Activated effector memory CD4-positive, alpha-beta T cell treated with anti-CD3 and anti-CD28 coated beads, Interleukin-2, amount 50 U/mL, for 16 hours (primary cell): ENCODE measurements at places on chromosomes 2 and 18.

DNA sequence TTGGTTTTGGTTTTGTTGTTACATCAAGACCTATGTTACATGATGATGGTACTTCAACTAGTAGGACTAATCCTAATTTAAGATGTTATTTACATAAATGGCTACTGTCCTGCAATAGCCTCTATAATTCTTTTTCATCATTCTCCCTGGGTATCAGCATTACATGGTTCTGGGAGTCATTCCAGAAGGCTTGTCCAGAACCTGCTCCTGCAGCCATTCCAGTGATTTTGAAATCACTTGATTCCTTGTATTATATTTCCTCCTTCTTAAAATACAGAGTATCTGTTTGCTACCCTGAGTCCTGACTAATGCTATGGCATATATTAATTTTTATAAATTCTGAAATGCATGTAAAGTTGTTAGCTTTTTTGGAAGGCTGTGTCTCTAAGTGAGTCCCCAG, 400.5 kb upstream of the MEIS1 start:
- DNase-seq: no peak

GRCh38 chr2:56266761-56267414, 83.1 kb downstream of the CCDC85A start:
- no peak for DNase-seq

DNA sequence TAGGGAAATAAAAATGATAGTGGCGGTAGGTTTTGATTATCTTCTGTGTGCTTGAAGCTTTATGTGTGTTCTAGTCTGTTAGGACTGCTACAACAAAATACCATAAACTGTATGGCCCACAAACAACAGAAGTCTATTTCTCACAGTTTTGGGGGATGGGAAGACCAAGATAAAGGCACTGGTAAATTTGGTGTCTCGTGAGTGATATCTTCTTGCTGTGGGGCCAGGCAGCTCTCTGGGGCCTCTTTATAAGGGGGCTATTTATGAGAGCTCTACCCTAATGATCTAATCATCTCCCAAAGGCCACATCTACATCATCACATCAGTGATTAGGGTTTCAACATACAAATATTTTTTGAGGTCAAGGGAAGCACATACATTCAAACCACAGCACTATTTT, 86.8 kb upstream of the SPHKAP start:
- DNase-seq: no peak

- DNase-seq: no peak
Measured at GRCh38 chr18:45243340-45244110, 371.8 kb upstream of the SLC14A2 start.

DNA sequence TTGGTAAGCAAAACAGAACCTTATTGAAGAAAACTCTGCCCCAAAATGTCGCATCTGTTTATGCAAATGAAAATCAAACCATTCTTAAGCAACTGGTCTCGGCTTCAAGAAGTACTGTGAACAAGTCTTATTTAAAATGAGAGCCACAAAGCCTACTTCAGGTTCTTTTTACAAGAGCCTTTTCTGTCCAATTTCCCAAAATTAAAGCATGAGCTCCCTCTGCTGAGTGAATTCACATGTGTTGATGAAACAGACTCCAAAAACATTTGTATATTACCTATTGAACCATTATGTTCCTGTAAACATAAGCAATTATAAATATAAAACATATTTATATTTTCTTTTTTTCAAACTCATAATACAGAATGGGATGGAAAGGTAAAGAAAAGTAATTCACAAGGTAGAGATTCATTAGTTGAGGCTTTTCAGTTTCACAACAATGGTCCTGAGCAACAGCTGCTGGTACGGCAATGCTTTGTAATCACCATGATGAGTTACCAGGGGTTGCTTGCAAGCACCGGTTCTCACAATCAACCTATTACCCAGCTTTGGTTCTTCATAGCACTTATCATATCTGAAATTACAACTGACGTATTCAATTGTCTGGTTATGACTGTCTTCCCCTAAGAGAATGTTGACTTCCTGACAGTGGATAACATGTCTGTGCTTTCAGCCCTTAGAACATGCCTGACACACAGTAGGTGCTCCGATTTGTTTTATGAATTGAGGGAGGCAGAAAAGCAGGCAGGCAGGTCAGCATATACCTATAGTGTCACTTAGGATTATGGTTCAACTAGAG, 108.4 kb upstream of the BZW1 start:
- no peak for DNase-seq

GRCh38 chr18:61308795-61309393, 24.3 kb upstream of the CDH20 start:
- no peak for DNase-seq

DNA sequence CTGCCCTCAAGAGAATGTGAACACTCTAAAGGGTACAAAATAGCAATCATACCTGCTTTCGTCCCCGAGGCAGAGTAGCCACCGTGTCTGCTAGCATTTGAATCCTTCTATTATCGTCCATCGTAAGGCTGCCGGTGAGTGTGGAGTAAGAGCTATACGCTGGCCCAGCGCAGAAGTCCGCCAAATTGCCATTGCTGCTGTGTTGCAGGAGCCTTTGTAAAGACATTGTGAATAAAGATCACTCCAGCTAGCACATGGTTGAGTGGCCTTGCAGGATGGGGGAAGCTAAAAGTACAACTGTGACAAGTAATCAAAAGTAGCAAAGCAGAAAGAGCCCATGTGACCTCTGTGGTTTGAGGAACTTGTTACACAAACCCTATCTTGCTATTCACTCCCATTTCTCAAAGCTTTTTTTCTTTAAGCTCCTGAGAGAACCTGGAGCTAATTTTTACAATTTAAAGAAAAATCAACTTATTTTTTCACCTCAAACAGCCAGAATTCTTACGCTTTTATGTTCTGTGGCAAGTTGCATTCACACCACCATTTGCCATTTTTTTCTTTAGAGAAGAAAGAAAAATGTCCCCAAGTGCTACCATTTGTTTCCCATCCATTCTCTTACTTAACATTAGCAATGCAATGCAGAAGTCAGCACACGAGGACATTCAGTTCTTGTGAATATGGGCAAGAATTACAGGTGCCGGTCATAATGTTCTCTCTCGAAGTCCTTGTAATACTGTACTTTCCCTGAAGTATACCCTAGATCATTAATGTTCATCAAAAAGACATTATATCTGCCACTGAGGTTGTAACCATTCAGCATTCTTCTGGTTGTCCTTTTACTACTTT, at the start of gene CYTIP:
CYTIP (minus strand) TSS at position 295 of the 846 bp plus-strand sequence; CDS start at position 226, 69 bp downstream.
- DNase-seq: peak; percentile 79

GRCh38 chr2:152162141-152162540, 13.4 kb downstream of the STAM2 start:
- DNase-seq: no peak

GRCh38 chr2:157523270-157524247, 79.7 kb upstream of the CYTIP start:
- no peak for DNase-seq

DNA sequence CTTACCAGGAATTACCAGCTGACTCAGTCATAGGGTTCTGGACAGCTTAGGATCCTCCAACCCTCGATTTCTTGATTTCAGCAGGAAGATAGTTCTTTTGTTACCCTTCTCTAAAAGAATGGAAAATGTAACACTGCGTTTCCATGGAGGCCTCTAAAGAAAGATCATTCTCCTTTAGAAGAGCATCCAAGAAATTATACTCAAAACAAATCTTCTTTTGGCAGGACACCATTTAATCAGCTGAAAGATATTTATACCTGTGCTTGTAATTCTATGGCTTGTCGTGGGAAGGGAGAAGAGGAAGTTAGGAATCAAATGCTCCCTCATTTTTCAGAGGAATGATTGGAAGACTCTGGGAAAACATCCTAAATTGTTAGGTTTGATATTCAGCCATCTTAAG, 130.5 kb downstream of the RAB3GAP1 start:
- DNase-seq: no peak

- DNase-seq: no peak
Measured at GRCh38 chr2:226396541-226396940, 403.1 kb downstream of the IRS1 start.

GRCh38 chr2:159075727-159076126, 107.3 kb downstream of the TANC1 start:
- DNase-seq: no peak

DNA sequence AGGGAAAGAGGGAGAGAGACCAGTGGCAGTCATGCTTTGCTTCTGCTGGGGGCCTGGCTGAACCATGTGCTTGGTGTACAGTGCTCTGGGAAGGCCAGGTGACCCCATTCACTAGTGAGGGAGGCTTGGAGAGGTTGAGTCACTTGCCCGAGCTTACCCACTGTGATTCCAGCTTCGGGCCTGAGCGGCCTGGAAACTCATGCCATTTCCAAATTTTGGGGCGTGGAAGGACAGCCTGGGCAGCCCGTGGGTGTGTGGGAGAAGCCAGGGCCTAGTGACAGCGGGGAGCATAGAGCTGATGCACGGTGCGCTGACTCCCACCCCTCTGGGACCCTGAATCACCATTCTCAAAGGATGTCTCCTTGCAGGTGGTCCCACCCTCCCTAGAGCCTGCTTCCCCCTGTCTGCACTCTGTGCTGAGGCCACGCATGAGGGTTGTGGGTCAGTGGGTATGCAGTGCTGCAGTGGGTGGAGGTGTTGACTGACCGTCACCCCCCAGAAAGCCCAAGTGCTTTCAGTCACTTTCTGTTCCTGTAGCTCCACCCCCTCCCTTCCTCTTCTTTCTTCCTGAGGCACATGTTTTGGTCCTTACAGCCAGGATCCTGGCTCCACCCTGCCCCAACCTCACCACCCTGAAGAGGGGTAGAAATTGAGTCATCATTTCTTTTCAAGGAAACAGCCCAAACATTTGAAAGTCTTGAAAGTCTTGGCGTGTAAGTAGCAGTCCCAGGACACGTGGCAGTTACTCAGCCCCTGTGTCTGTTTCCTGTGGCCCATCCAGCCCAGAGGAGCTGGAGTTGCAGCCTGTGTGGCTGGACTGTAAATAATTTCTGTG, 69.3 kb upstream of the MCFD2 start:
- peak; percentile 81 for DNase-seq

DNA sequence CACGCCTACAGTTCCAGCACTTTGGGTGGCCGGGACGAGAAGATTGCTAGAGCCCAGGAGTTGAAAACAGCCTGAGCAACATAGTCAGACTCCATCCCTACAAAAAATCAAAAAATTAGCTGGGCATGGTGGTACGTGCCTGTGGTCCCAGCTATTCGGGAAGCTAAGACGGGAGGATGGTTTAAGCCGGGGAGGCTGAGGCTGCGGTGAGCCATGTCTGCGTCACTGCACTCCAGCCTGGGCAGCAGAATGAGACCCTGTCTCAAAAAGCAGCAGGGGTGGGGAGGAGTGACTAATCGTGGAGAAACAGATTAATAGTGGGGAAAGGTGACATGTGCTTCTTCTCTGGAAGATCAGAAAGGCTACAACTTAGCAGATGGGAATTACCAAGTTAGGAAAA, 58.1 kb upstream of the GPC1 start:
- no peak for DNase-seq

DNA sequence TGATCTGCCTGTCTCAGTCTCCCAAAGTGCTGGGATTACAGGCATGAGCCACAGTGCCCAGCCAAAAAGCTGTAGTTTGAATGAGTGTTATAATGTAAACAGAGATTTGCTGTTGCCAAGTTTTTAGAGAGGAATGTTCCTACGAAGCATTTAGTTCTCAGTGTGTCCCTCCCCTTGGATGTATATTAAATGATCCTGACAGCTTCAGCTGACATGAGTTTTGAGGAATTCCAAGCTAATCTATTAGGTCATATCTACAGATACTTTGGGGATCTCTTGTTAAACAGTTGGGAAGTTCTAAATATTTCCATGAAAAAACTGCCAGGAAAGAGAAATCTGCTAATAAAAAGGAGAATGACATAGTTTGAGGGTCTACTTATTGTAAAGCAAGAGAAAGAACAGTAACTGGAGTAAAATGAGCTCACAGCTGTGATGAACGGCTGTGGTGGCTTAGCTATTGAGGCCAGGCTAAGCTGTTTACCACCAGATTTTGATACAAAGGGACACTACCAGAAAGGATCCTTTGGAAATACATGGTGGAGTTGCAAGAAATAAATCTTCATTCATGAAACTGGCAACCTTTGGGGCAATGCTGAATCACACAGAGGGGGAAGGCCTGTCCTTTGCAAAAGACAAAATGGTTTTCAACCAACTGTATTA, 2.6 kb upstream of the STON1 start:
- no peak for DNase-seq

DNA sequence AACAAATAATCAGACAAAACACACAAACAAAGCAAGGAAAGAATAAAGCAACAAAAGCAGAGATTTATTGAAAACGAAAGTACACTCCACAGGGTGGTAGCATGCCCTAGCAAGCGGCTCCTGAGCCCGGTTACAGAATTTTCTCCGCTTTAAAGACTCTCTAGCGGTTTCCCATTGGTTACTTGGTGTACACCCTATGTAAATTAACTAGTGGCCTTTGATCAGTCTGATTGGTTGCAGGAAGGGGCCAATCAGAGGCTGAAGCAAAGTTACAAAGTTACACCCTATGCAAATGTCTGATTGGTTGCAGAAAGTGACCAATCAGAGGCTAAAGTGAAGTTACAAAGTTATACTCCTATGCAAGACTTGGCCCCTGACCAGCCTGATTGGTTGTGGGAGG, 242.9 kb downstream of the LDLRAD4 start:
- no peak for DNase-seq

GRCh38 chr2:128710242-128710641, 391.6 kb upstream of the HS6ST1 start:
- no peak for DNase-seq

GRCh38 chr18:31227497-31228229, 65.0 kb upstream of the DSC1 start:
- DNase-seq: no peak

DNA sequence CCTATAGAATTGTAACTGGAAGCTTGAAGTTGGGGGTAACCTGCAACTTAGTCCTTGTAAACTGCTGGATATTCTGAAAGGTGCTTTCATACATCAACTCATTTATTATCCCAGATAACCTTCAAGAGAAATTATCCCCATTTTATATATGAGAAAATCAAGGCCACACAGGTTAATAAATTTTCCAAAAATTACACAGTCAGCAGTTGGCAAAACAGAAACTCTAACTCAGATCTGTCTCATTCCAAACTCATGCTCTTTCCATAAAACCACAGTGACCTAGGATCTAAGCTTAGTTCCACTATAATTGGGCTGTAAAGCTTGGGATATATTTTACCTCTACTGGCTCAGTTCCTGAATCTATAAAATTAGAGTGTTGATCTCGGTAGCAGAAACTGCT, 167.6 kb upstream of the DDX18 start:
- DNase-seq: no peak

GRCh38 chr18:25230658-25231326, 121.2 kb downstream of the ZNF521 start:
- no peak for DNase-seq

DNA sequence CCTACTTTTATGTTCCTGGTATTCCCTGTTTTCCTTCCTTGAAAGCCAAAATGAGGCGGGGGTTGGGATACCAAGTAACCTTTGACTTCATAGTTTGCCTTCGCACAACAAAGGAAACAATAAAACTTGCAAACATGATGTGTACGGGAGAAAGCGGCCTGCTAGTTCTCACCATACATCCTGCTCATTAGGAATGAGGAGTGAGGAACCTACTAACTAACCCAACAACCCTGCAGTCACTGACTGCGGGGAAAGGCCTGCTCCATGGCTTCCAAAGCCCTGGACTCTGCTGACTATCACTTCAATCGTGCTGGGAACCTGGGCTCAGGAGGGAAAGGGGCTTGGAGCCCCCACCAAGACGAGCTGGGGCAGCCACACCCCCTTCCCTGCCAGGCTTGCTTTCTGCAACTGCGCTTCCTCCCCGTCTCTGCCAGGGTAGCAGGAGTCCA, 24.2 kb downstream of the RPL31 start:
- DNase-seq: no peak

GRCh38 chr2:150977296-150977695, 284.4 kb downstream of the RBM43 start:
- DNase-seq: no peak
